ENCODE measurements at places on chromosomes 12 and 14.

DNA sequence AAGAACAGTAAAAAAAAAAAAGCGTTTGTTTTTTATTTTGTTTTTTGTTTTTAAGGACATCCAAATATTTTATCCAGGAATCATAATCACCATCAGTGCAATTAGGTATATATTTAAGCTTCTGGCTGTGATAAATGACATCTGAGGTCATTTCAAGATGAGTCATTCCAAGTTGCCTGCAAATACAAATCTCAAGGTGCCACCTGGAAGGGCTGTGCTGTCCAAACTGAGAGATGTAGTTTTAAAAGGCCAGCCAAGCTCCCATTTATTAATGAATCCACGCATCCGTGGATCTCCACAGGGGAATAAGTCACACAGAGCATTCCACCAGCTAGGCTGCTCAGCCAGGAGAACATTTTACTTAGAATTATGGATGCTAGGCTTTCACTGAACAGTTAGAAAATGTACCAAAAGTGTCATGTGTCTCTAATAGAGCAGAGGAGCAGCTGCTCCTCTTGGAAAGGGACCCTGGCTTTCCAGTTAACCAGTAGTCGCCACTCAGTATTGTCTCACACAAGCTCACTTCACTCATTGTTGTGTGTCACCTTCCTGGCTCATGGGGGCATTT lies 1151.4 kb upstream of the TMEM132C start:
- DNase-seq: no peak

DNA sequence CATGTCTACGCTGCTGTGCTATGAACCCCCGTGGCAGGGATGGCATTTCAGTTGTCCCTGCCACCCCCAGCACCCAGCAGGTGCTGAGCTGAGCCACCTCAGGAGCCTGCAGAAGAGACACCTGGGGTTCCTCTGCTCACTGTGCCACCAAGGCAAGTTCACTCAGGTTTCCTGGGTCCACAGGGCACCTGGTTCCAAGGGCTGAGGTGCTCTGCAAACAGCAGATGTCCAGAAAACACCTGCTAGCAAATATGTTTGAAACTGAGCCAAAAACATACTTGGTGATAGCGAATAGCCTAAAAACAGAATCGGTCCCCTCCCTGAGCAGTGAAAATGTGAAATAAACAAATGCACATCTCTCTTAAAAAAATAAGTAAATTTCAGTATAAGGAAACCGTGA lies 35.6 kb upstream of the GPR68 start:
- no peak for DNase-seq

DNA sequence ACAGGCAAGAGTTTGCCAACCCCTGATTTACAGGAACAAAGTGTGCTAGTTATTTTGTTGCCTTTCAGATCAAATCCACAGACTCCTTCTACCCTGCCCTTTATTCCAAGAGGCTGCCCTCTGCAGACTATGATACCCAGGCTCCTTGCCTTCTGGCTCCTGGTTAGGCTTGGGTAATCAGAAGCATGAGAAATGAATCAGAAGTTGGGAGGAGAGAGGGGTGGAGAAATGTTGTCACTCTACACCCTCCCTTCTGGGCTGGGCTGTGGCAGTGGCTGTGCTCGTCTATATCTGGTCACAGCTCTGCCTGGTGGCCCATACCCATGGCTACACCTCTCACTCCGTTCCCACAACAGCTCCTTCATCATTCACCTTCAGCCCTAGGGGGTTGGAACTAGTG lies 204.6 kb upstream of the PLXNC1 start:
- no peak for DNase-seq

DNA sequence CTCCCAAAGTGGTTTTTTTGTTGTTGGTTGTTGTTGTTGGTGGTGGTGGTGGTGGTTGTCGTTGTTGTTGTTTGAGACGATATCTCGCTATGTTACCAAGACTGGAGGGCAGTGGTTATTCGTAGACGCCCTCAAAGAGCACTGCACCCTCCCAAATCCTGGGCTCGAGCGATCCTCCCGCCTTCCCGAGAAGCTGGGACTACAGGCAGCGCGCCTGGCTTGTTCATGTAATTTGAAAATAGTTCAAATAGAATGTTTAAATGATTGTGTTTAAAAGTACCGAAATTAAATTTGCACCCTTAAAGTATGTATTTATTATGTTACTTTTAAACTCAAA lies 439 bp upstream of the ANAPC5 start:
- no peak for DNase-seq

DNA sequence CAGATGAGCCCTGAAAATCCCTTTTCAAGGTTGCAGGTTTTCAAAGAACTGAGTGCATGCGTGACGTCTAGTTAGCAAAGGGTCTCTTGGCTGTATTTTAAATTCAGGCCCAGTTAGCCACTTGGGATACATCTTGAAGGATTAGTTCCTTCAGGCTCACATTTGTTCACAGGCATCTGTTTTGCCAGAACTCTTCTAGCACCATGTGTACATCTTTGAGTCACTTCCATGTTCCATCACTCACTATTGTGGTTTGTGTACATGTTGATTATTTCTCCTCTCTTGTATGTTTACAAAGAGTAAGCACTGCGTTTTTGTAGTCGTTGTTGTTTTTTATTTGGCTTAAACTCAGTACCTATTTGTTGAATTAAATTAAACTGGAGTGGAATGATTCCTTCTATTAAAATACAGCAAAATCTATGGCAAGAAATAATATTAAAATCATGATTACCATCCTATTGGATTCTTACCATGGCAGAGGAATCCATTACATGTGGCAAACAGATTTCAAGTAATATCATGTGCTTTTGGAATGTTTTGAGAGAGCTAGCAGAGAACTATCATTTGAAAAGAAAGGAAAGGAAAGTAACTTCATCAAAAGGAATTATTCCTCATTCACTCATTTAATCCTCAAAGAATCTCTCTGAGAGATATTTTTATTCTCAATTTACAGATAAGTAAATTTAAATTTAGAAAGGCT lies 438.9 kb upstream of the FAR2 start:
- DNase-seq: no peak

DNA sequence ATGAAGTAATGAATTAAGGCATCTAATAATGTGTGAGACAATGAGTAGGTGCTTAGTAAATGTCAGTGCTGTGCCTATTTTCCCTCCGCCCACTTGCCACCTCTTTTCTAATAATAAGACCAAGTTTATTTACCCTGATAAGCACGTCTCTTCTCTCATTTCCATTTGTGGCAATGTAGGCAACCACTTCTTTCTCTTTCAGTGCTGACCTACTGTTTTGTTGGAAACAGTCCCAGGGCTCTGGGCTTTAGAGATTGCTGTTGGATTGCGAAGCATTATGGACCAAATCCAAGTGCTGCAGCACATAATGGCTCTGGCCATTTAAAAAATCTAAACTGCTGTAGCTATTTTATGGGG lies 141.3 kb upstream of the PLEKHG7 start:
- no peak for DNase-seq

GRCh38 chr12:119685375-119685774 lies 17.4 kb downstream of the PRKAB1 start:
- no peak for DNase-seq

- no peak for DNase-seq
Measured at GRCh38 chr12:128783129-128783574, 40.6 kb downstream of the SLC15A4 start.

- no peak for DNase-seq
Measured at GRCh38 chr14:54356172-54356571, 40.6 kb upstream of the CDKN3 start.

- DNase-seq: no peak
Measured at GRCh38 chr12:124704619-124705018, 137.2 kb upstream of the NCOR2 start.

GRCh38 chr14:99644723-99645544 lies at the start of gene HHIPL1:
Gene HHIPL1, plus strand, starts transcription at chr14:99645129. Its CDS starts 79 bp downstream, at chr14:99645208.
- DNase-seq: no peak

- no peak for DNase-seq
Measured at GRCh38 chr12:124790650-124791400, 72.8 kb downstream of the SCARB1 start.

DNA sequence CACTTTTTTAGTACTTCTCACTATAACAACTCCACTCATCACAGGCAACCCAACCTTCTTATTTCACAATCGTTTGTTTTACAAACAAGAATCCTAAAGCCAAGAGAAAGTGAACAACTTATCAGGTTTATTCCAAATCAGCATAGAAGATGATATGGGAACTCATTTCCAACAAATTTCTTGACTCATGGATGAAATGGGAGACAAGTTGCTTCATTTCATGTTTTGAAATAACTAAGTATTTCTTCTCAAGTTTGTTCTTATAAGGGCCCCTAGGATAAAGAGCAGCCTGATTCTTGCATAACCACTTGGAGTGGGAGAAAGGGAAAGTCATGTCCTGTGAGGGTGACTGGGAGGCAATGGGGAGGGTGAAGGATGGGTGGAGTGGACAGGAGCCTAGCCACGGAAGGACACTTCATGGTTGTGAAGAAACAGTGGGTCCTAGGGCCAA lies 168.3 kb downstream of the DUSP6 start:
- no peak for DNase-seq

DNA sequence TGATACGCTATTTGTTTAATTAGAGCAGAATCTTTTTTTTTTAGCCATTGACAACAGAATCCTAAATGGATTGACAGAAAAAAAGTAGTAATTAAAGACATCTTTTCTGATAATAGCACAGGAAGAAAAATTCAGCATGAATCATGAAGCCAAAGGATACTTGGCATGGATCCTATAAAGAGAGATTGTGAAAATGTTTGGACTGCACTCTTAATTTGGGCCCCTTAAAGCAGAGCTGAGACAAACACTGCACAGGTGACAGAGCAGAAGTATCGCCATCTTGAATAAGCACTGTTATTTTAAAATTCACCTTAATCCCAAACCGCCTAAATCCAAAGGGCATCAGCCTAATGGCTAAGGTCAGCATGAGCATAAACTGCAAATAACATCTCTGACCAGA lies 48.8 kb upstream of the SEL1L start:
- no peak for DNase-seq
